Stimulated activated CD4-positive, alpha-beta T cell treated with anti-CD3 and anti-CD28 coated beads, Interleukin-1b, Interleukin-23, amount 100 ng/mL, for 1 hour (primary cell): ENCODE measurements at places on chromosomes 6 and 20.

DNA sequence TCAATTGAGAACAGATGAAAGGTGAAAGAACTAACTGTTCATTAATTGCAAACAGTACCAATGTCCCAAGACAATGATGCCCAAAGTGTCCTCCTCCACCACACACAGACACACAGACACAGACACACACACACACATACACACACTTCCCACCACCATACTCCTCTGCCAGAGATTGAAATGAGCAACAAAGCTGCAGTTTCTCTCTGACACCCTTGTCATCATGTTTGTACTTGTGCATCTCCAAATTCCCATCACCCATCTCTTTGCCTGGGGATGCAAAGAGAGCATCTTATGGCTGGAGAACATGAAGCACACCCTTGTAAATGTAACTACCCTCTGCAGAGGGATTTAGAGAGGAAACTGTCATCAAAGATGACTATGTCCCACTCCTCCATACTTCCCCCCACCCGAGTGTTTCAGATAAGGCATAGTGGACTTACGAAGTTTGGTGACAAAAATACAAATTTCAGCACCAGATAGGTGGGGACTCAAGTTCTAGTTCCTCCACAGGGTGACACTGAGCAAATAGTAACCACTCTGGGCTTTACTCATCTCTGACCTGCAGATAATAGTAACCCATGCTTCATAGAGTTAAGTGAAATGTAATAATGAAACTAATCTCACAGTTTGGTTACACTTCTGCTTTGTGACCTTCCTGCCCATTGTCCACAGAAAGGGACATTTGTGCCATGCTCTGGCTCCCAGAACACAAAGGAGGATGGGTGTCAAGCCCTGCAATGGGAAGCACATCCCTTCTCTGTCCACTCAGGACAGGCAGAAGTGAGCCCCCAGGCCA lies 8.7 kb downstream of the MAFB start:
- DNase-seq: no peak

DNA sequence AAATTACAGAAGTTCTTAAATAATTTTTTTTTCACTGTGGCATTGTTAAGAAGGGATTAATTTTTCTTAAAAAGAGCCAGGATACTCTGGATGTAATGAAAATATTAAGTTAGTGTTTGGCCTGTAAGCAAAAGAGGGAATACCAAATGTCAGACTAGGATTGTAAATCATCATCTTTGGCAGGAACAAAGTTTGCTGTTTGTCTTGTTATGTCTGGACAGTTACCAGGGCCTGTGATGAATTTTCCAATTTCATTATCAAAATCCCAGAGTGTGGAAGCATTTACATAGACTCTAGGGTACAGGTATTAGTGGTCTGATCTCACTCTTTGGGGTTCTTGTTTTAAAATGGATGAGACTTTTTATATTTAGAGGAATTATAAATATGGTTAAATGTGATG lies 26.1 kb downstream of the CEP57L1 start:
- no peak for DNase-seq

DNA sequence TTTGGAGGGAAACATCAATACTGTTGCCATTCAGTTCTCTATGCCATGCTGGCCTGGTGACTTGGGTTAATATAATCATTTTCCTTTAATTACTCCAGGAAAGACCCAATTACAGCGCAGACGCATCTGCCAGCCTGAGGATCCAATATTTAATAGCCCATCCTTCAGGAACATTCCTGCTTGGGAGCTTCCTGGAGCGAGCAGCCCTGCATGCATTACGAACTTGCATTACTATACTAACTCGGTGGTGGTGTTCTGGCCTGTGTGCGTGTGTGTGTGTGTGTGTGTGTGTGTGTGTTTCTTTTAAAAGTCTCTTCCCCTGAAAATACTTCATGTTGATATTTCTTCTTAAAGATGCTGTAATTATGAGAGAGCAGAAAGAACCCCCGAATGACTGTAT lies 26.5 kb downstream of the PMEPA1 start:
- DNase-seq: no peak

GRCh38 chr20:33404281-33404680 lies 3.0 kb upstream of the CDK5RAP1 start:
- no peak for DNase-seq
